ENCODE measurements at places on chromosomes 4 and X.

GRCh38 chrX:16836371-16836770 is 33.8 kb downstream of the RBBP7 start:
- DNase-seq, result no peak

GRCh38 chrX:27751976-27752375 is 55.8 kb upstream of the MAGEB10 start:
- DNase-seq, result no peak

DNA sequence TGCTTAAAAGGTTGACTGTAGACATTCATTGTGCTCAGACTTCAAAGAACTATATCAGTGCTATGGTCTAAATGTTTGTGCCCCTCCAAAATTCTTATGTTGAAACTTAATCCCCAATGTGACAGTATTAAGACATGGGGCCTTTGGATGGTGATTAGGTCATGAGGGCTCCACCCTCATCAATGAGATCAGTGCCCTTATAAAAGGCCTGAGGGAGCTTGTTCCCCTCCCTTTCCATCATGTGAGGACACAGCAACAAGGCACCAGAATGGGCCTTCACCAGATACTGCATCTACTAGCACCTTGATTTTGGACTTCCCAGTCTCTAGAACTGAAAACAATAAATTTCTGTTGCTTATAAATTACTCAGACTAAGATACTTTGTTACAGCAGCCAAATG is 28.3 kb downstream of the CLOCK start:
- no peak for DNase-seq

- DNase-seq, result no peak
Measured at GRCh38 chrX:47843363-47843762, 6.7 kb downstream of the ZNF81 start.

GRCh38 chrX:107579956-107580355 is 48.4 kb upstream of the PRPS1 start:
- peak; percentile 73 for DNase-seq

DNA sequence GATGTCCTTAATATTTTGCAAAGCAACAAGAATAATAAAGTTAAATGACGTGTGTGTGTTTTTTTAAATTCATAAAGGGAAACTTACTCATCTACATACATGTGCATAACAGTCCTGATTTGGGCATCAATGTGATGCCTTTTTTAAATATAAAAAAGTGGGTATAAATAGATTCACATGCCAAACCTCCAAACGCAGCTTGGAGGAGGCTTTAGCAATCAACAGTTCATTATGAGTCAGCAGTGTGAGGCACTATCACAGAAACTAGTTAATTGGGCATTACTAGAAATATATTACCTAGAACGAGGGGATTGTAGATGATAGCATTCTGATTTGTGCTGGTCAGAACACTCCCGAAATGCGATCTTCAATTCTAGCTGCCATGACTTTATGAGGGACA is 115.1 kb downstream of the HS6ST2 start:
- DNase-seq, result no peak

DNA sequence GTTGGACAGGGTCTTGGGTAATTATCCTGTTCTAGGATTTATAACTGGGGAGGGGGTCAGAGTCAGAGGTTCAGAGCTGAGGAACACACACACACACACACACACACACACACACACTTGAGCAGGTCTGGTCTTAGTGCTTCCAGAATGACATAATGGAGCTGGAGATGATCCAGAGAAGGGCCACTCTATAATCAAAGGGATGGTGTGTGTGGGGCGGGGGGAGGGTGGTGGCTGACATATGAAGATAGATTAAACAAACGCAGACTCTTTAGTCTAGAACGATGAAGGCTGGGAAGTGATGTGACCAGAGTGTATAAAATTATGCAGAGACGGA is 434 bp upstream of the TMEM255A start:
- peak; percentile 5 for DNase-seq

DNA sequence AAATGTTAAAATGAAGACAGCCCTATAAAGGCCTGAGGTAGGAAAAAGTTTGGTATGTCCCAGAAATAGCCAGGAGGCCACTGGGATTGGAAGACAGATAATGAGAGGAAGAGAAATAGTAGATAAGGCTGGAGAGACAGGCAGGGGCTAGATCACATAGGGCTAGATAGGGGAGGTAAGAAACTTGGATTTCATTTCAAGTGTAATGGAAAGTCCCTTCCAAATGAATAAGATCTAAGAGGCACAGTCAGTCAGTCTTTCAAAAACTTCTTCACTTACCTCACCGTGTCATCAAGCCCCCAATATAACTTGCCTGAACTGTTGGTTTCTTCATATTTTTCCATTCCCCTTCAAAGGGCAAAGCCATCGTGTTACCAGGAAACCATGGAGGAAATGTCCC is 121.8 kb downstream of the SPCS3 start:
- no peak for DNase-seq

DNA sequence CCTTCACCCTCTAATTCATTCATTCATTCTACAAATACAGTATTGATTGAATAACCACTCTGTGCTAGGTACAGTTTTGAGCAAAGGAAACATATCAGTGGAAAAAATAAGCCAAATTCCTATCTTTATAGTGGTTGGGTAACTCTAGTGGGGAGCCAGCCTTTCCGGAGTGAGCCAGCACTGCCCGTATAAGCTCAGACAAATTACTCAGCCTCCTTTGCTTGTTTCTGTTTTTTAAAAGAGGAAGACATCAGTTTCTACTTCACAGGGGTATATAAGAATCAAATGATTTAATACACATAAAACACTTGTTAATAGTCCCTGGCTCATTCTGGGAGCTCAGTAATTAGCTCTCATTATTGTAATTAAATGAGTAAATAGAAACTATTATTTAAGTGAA is 238.2 kb upstream of the MAD2L1 start:
- peak; percentile 6 for DNase-seq

DNA sequence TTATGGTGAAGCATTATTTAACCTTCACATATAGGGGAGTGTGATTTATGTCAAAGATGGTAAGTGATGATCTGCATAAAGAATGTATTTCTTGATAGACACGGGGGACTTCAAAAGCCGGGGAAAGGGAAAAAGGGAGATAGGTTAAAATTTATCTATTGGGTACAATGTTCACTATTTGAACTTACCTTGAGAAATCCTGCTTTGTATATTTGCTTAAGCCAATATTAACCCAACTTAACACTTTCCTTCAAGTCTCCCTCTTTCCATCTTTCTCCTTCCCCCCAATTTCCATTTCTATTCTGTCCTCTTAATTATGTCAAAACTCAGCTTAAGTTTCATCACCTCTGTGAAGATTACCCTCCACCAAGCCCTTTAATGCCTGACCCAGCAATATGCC is 149.0 kb upstream of the ANK2 start:
- no peak for DNase-seq

DNA sequence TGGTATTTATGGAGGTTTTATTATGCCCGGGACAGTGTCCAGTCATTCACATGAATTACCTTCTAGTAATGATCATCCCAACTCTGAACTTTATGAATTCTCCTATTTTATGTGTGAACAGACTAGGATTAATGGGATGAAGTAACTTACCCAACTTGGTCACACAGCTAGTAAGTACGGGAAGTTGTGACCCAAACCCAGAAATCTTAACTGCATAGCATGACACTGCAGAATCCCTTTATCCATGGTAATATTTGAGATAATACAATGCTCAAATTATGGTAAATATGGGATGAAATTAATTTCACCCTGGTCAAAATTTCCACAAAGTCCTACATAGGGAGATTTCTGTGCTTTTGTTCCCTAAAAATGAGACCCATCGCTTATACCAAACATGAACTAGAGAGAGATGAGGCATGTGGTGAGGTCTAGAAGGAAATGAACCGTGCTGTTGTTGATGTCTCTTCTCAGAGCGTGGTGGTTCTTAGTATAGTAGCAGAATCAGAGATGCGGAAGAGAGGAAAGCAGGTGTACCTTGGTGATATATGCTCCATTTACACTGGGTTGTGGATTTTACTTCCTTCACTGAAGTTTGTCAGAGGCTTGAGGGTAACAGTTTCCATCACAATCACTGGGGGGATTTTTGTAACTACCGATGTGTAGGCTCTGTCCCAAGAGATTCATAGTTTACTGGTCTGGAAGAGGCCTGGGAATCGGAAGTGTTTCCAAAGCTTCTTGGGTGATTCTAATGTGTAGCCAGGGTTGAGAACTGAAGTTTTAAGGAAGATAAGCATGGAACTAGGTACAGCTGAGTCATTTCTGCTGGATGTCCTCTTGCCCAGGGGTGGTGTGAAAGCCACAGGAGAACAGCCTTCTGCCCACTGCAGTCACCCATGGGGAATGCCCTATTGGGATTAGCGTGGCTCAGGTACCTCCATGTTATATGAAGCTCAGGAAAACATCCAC is 30.2 kb upstream of the FAM9C start:
- no peak for DNase-seq

DNA sequence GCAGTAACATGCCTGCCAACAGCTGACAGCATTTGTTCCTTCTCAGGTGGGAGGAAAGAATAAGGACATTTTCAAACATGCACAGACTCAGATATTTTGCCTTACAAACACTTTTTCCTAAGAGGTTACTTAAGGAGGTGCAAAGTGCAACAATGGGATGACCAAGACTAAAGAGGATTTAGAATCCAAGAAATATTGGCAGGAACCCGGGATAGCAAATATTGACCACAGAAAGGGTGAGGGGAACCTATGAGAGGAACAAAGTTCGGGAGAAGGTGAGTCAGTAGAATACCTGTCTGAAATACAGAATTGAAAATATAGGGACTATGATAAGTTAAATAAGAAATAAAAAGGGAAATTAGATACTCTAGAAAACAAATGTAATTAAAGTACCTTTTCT is 321.9 kb upstream of the EMCN start:
- DNase-seq, result no peak

GRCh38 chrX:8846266-8846665 is 45.1 kb upstream of the FAM9A start:
- DNase-seq, result no peak

GRCh38 chr4:47899639-47900038 is 14.7 kb downstream of the NFXL1 start:
- no peak for DNase-seq

DNA sequence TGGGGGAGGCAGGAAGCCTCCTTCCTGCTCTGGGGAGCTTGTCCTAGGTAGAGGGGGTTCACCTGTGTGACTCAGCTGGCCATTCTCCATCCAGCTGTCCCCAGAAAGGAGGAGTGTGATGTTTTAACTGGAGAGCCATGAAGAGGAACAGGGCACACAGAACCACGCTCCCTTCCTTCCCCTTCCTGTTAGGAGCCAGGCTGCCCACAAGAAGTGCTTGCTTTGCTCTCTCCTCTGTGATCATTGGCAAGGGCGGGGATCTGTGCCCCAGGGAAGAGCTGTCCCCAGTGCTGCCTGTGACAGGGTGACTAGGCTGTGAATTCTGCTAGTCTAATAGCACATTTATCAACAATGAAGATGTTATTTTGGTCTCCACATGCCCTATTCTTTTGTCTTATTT is 169.6 kb upstream of the GATB start:
- DNase-seq, result no peak

- DNase-seq, result no peak
Measured at GRCh38 chr4:3465698-3466671, 2.9 kb downstream of the DOK7 start.

GRCh38 chr4:109321232-109321631 is 18.8 kb upstream of the COL25A1 start:
- DNase-seq, result no peak

- no peak for DNase-seq
Measured at GRCh38 chr4:141705048-141705746, 68.8 kb downstream of the IL15 start.

DNA sequence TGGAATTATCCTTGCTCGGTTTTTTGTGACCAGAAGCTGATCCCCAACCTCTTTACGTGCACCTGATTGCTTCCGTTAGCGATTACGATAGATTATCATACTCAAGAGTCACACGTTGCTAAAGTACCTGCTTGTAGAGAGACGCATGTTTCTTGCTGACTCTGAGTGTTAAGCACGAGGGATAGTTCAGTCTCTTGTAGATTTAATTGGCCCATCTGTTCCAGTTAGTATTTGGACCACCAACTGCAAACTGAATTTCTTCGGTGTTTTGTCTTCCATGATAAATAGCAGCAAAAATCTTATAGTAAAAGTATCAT is 516 bp upstream of the COX18 start:
- DNase-seq, result no peak

GRCh38 chr4:1347410-1347864 is 429 bp downstream of the UVSSA start:
- peak; percentile 80 for DNase-seq

DNA sequence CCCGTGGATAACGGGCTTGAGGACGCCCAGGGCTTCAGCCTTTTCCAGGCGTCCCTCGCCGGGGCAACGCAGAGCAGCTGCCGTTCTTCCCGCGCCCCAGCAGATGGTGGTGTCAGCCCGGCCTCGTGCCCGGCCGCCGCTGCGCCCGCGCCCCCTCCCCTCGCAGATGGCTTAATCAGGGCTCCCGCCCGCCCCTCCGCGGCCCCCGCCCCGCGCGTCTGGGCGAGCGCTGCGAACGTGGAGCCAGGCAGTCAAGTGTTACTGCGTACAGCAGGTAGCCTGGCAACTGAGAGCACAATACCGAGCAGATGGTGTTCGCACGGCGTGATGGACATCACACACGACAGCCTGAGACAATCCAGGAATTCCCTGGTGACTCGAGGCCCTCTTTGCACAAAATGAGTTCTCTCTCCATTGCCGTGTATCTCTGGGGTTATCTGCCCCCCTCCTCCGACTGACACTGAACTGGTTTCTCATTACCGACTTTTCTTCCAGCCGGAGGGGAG is 69.3 kb downstream of the MGST2 start:
- peak; percentile 75 for DNase-seq

GRCh38 chr4:20682853-20683252 is 17.4 kb upstream of the PACRGL start:
- no peak for DNase-seq

DNA sequence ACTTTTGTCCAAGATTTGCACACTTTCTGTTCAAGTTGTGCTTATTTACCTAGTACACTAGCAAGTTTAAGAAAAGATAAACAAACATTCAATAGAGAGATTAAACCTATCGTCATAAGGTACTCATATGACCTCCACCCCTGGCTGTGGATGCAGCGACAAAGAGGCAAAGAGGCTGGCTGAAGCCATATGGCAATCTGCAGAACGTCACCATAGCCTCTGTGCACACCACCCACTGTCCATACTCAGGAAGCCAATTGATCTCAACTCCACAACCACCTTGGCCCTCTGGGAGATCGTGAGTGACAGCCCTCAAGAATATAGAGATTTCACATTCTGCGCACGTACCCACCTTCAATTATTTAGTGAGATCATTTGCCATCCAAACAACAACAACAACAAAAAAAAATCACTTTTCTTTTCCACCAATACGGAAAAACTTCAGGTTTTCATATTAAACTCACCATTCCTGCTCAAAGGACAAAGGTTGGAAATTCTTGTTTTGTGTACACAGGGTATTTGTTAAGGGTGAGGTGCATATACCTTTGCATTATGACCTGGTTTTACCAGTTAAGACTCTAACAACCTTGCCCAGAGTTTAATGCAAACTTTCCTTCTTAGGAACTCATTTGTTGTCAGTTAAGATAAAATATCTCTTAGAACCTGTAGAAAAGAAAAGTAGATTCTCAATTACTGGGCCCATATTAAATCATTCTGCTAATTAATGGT is 243.0 kb upstream of the FSTL5 start:
- no peak for DNase-seq

- DNase-seq, result no peak
Measured at GRCh38 chr4:8582941-8583654, 2.9 kb downstream of the GPR78 start.

GRCh38 chr4:36183232-36183631 is 61.1 kb downstream of the ARAP2 start:
- DNase-seq, result no peak
